Amniotic epithelial cell (primary cell): ENCODE measurements at places on chromosomes 5 and 9.
A peak's percentile ranks its signal among the peaks of the same experiment; 100 is the strongest.

DNA sequence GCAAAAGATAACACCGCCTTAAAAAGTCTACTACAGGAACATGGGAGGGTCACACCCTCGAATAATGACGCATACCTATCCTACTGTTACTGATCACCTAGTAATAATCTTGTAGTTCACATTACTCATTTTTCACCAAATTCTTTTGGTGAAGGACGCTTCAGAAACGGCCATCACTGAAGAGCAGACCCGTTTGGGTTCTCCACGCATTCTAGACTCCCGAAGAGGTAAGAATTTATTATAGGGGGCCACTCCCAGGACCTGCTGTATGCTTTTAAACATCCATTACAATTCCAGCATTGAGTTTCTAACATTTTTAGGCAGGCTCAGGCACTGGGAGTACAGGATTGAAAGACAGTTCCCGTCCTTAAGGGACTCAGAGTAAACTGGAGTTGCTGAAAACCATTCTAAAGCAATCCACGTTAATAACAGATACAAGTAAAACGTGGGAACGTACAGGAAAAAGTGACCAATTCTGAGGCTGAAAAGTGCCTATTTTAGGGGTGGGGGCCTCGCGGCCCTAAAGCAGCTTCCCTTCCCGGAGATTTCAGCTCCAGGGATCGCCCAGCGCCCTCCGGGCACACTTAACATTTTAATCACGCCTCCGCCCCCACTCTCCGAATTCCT is at the start of gene FER:
TSS of gene FER (plus strand) at position 124 of the 627 bp plus-strand sequence. CDS start 50,286 bp downstream, outside the sequence.
- DNase-seq, result peak; percentile 89

DNA sequence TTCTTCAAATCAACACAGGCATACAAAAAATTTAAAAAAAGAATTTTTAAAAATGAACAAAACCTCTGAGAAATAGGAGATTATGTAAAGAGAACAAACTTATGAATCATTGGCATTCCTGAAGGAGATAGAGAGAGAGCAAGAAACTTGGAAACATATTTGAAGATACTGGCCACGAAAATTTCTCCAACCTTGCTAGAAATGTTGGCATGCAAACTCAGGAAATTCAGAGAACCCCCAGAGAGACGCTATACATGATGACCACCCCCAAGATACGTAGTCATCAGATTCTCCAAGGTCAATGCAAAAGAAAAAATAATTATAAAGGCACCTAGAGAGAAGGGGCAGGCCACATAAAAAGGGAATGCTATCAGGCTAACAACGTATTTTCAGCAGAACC is 472.5 kb downstream of the MTRR start:
- no peak for DNase-seq

DNA sequence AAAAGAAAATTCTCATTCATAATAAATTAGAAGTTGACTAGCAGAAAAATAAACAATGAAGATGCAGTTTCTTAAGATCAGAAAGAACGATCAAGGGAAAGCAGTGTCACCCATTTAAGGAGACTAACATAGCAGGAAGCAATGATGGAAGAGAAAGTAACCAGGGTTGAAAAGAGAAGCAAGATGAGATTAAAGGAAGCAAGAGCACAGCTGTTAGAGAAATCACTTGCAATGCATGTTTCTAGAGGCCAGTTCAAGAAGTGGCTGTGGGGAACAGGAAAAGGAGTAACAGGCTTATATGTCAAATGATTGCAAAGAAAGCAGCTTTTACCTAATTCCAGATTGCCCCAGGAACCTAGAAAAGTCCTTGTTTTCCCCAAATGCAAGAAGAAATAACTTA is 46.8 kb upstream of the SLC1A1 start:
- no peak for DNase-seq

DNA sequence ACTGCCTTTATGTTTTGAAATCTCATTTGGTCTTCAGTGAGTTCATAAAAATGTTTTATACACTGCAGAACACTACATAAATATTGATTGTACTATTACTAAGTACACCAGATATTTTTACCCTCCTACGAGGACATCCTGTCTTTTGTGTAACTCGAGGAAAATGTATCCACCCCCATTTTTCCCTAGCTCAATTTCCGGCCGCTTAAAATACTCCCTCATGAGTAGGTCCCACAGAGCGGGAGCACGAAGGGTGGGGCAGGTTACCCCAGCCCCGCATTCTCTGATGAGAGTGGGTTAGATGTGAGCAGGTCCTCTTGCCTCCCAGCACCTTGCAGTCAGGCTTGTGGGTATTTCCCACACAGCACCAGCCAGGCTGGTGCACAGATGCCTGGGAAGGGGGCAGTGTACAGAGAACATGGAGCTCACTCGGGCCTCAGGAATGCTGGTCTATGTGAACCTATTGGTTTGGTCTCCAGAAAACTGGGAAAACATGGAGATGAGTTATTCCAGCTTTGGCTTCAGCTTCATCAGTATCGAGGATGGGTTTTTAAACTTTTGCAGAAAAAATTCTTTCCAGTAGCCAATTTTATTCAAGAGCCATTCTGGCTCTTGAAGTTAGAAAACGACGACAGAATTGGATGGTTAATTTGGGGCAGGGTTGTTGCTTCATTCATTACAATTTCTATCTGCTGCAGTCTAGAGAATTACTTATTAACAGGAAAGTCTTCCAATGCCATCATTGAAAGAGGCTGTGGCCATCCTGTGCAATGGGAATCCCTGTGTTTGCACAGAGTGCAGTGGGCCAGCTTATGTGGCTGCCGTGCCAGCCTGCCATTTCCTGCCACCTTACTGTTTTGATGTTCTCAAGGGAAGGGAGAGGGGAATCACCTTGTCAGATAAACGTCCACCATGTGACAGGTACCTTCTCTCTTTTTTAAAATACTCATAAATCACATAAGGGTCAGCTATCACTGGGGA is 73.2 kb downstream of the WDR41 start:
- no peak for DNase-seq

- DNase-seq, result no peak
These were observed 82.6 kb downstream of the CETN3 start for GRCh38 chr5:90326995-90327394.

DNA sequence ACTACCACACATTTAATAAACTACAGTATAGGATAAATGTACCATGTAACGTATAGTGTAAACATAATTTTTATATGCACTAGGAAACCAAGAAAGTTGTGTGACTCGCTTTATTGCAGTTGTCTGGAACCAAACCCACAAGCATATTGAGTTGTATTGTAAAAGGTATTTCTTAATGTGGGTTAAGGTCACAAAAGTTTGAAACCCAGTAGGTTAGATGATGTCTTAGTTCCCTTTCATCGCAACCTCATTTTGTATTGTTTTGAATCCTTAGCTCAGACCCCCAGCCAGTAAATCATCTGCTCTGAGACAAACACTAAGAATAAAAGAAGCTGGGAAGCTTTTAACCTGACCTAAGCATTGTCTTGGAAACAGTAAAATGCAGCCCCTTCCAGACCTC is 79.1 kb downstream of the TRIO start:
- DNase-seq, result no peak

- no peak for DNase-seq
These were observed 3.6 kb upstream of the CPEB4 start for GRCh38 chr5:173884402-173885053.

DNA sequence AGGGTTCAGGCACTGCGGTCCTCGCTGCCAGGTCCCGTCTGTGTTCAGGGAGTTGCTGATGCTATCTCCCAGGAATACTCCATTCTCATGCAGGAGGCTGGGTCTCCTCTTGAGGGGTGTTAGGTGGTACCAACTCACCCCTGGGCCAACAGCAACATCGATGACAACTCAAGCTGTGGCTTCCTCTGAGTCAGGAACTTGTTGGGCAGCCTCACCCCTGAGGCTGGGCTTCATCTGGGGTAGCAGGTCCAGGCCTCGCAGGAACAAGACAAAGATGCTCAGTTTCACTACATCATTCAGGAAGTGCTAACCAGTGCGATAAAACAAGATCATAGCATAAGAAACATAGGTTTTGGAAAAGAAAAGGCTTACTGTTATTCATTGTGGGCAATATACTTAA is 125.9 kb downstream of the SYK start:
- DNase-seq, result no peak

- no peak for DNase-seq
These were observed 5.3 kb upstream of the NDUFS4 start for GRCh38 chr5:53555160-53555559.

- DNase-seq, result no peak
These were observed 138.8 kb upstream of the NR4A3 start for GRCh38 chr9:99682870-99683269.

- peak; percentile 49 for DNase-seq
These were observed 16.0 kb upstream of the PUM3 start for GRCh38 chr9:2859776-2860379.

DNA sequence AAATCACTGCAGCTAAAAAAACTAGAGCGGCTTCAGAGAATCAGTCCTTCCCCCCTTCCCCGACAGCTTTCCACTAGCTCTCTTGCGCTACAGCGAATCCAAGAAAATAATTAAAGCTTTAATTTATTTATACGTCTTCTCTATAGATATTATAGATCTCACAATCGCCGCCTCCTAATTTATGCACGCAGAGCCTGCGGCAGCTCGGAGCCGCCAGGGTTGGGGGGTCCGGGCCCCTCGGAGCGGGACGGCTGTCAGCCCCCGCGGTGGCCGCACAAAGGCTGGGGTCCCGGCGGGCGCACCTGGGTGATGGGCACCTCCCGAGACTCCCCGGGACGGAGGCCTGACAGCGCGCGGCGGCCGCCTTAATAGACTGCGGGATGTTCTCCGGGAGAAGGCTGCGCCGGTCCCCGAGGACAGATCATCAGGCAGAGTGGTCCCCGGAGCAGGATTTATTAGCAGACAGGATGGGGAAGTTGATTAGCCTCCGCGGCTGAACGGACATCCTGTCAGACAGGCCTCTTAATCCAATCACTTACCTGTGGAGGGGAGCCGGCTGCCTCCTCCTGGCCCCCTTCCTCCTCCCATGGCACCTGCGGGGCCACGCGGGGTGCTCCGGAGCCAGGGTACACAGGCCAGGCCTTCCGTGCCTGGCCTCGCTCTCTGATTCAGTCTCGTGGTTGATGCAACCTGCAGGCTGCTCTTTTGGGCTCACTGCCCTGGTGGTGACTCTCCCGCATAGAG is 166.8 kb downstream of the MELK start:
- DNase-seq, result no peak

- no peak for DNase-seq
These were observed 15.0 kb upstream of the TIFAB start for GRCh38 chr5:135467051-135467625.

GRCh38 chr9:70614786-70615463 is 200.5 kb upstream of the KLF9 start:
- no peak for DNase-seq

DNA sequence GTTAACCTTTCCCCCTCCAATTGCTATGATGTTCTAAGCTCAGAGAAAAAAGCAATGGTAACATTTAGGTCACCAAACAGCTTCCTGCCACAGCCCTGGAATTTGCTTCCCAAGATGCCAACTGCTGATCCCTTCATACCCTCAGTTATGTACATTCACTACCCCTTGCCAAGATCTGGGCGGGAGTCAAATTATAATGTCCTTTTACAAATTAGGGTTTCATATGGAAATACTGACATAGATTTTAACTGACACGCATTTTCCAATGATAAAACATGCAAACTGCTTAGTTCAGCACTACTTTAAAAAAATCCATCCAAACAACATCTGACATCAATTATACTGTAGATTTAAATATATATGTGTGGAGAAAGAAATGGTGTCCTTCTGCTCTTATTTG is 5.0 kb downstream of the LOX start:
- DNase-seq, result no peak

DNA sequence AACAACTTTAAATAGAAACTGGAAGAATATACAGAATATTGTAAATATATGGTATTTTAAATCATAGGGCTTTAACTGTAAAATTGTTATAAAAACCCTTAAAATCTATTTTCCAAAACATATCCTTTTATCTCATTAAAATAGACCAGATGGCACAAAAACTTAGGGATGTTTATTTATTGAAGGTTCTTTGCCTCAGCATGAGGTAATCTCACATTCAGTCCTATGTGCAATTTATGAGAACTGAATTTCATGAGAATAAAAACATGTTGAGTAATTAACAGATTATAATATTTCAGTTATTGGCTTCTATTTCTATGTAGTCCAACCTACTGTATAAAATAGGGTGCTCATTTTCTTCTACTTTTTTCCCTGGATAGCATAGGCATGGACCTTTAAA is 329.2 kb upstream of the PRR16 start:
- peak; percentile 25 for DNase-seq

DNA sequence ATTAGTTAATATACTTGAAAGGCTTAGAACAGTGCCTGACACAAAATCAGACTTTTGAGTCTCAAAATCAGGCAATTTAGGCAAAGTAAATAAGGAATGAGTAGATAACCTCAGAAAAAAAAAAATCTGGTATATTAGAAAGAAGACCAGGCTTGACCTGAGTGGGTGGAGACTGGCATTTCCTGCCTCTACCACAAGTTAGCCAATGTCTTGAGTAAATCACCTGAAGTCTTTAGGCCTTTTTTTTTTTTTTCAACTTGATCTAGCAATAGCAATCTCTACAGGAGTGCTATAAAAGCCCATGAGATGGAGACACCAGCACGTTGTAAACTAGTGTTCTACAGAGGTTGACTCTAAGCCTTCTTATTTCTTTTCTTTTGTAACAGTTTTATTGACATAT is 104.2 kb upstream of the RASEF start:
- no peak for DNase-seq

- DNase-seq, result no peak
These were observed 217.6 kb downstream of the CDH18 start for GRCh38 chr5:19770396-19770795.

DNA sequence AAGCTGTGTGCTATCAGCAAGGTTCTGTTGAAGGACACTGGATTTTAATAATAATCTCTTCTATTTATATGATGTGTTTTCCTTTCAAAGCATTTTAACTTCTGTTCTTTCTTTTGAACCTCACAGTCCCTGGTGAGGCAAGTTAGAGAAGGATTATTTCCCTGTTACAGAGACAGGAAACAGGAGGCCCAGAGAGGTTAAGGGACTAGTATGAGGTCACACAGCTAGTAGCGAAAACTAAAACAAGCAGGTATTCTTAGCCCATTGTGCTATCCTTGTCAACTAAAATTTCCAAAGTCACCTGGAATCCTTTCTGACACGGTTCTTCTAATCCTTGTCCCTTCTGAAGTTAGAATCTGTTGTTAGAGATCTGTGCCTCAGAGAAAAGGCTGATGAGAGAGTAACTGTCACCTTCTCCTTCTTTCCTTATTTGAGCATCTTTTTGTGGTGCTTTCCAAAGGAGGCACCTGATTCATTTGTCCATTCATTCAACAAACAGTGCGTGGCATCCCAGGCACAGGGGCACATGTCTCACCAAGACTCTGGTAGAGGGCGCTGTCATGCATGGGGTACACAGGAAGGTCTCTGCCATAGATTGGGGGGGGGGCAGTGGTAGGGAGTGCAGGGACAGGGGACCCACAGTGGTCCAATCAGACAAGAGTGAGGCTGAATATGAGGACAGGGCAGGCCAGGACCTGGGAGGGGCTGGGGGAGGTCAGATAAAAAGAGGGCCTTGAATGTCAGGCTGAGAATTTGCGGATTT is 61.5 kb downstream of the CRB2 start:
- no peak for DNase-seq

GRCh38 chr9:83630938-83631457 is 8.1 kb downstream of the IDNK start:
- DNase-seq, result peak; percentile 15
